Urothelium cell line (cell line): ENCODE measurements at places on chromosomes 7 and 10.

DNA sequence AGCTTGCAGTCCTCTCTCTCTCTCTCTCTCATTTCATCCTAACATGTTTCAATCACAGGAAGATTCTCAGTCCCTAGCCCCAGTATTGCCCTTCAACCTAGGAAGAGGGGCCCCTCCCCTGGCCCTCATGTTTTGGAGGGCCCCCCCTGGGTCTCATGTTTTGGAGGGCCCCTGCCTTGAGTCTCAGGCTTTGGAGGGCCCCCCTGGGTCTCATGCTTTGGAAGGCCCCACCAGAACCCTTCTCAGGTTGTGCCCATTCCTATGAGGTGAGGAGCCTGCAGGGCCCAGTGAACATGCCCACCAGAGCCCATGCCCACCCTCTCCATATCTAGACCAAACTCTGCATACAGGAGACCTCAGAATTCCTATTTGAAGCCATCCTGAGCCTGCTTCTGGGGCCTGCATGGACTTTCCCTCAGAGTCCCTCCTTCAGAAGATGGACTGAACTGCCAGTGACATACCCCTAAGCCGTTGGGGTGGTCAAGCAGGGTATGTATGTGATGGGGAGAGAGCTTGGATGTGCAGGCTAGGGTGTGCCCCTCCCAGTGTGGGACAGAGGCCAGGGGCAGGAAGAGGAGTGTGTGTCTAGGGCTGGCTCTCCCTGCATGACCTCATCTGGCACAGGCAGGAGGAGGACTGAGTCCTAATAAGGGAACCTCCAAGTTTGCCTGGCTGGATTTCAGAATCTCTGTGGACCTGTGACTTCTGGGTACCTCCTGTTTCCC lies 8.1 kb upstream of the VDAC2 start:
- no peak for DNase-seq

DNA sequence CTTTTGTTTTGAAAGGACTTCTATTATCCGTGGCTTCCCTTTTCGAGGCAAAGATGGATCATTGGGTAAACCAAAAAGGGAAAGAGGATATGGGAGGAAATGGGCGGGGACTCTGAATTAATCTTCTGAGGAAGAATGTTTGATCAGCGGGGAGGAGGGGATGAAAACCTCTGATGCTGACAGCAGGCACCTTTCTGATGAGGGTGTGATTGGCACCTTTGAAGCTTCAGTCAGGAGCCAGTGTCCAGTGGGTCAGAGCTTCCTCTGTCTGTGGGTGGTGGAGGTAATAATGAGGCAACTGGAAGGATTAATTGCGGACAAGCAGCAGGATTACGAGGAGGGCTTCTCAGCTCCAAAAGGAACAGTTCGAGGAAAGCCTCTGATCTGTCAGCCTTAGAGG lies 877.6 kb downstream of the LRMDA start:
- no peak for DNase-seq

- no peak for DNase-seq
Observed at GRCh38 chr7:47045207-47046051, 536.5 kb downstream of the TNS3 start.

GRCh38 chr7:157751406-157751805 lies 414.6 kb downstream of the DNAJB6 start:
- no peak for DNase-seq

DNA sequence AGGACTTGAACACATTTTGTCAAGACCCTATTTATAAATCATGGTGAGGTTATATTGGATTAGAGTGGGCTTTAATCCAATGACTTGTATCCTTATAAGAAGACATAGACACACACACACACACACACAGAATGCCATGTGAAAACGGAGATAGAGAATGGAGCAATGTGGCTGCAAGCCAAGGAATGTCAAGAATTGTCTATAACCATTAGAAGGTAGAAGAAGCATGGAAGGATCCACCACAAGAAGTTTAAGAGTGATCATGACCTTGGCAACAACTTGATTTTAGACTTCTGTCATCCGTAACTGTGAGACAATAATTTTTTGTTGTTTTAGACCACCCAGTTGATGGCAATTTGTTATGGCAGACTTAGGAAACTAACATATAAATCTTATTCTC lies 514.2 kb downstream of the TFEC start:
- DNase-seq, result no peak

DNA sequence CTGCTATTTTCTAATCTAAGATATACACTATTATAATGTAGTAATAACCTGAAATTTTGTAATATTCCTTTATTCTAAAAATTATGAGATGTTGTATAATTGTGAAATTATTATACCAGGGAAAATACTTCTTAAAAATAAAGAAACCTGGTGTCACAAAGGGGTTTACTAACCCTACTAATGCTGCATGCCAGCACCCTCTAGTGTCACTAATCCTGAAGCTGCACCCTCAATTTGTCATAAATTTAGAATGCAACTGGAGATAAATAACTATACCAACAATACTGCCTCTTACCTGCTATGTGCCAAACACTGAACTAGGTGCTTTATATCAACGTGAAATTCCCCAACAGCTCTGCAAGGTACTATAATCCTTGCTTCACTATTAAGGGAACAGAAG lies 30.8 kb downstream of the TM9SF3 start:
- peak; percentile 4 for DNase-seq

DNA sequence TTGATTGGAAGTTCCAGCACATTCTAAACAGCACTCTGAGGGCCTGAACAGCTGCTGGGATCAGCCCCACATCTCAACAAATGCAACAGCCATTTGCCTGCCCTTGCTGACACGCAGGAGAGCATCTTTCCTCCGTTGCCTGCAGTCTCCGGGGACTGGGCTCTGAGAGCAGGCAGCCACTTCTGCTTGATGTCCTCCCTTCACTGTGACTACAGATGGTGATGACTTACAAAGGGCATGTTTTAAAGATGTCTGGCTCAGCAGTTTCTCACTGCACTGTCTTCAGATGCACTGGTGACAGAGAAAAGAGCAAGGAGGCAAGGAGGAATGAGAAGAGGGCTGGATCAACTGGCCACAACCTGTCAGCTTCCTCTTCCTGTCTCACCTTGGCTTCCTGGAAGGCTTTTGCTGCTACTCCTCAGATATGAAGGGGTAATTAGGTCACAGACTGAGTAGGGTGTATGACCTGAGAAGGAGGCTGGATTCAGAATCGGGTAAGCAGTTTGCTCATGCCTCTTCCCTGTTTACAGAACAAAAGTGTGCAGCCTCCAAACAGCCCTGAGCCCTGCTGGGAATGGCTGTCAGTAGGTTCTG lies 143.5 kb upstream of the GHITM start:
- no peak for DNase-seq

DNA sequence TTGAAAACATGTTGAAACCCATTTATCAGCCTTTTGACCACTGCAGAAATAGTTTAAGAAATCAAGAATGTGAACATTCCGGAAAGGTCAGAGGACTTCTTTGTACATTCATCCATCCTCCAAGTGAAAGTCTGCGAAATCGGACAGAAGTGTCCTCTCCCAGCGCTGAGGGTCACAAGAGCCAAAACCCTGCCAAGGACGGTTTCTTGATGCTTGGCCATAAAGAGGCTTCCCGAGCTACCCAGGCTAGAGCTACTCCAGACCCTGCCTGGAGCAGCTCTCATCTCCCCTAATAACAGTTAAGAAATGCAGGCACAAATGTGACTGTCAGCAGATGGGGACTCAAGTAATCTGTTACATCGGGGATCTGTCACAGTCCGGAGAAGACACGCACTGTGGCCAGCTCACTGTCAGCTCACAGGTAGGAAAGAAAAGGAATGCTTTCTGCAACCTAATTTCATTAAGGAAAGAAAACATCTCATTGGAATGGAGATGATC lies 4.5 kb upstream of the CYTH3 start:
- DNase-seq, result no peak

GRCh38 chr10:115063701-115064658 lies 29.2 kb upstream of the ATRNL1 start:
- no peak for DNase-seq

DNA sequence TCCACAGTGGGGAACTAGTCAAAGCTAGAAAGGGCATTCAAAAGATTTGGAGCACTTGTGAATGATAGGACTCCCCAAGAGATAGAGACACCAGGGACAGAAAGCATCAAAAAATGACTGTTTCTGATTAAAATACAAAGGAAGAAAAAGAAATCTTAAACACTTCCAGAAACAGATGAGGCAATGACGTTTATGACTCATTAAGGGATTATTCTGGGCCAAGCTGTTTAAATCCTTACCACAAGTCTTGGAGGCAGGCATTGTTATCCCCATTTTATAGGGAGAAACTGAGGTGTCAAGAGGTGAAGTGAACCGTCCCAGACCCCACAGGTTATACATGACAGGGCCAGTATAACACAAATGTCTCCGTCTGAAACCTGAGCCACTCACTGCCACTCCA lies 68.3 kb upstream of the AMPH start:
- DNase-seq, result no peak

DNA sequence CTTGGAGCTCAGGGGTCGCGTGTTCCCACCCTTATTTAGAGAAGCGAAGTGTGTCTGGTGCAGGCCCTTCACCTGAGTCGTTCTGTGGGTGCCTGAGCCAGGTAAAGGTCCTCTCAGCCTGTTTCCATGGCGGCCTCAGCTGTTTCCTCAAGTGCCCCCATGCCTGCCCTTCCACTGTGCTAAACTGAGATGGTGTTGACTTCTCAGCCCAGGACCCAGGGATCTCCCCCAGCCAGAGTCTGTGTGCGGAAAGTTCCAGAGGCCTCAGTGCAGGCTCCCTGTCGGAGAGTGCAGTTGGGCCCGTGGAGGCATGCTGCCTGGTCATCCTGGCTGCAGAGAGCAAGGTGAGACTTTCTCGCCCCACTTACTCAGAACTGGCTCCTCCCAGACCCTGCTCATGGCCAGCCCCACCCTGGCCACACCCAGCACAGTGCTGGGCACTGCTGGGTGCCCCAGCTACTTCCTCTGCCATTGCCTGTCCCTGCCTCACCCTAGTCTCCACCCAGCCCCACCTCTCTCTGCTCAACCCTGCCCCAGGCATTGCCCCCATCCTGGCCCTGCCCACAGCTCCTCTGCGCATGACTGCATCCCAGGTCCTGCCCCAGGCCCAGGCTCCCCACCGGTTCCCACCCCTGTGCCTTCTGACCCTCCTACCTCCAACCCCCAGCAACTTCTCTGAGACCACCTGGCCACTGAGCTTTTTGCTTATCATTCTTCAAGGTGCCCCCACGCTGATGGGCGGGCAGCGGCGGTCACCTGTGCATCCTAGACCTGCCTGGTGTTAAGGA lies 20.3 kb downstream of the NACAD start:
- no peak for DNase-seq

- DNase-seq, result peak; percentile 67
Observed at GRCh38 chr10:48551861-48552591, 52.8 kb downstream of the ARHGAP22 start.

DNA sequence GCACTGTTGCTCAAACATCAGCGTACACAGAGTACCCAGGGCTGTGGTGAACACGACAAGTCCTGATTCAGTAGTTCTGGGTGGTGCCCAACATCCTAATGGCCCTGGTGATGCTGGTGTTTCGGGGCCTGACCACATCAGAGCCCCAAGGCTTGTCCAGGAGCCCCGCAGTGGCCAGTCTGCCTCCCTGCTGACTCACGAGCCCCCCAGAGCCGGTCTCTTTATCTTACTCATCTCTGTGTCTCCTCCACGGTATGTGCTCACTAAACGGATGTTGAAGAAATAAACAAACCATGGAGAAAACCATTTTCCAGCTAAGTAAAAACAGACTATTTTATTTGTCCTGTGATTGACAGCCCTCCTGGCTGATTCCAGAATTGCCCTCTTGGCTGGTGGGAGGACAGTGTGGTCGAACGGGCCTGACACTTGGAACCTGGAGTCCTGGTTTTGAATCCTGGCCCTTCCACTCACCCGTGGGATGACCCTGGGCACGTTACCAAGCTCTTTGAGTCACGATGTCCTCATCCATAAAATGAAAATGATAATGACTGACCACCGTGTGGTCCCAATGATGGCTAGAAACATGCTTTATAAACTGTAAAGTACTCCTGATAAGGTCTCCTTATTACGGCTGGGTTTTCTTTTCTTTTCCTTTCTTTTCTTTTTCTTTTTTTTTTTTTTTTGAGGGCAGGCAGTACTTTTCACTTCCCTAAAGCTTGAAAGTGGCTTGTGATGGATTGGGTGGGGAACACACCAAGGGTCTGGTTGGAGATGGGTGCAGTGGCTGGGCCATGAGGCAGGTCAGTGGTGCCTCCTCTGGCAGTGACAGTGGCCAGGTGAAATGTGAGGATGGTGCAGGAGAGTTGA lies 5.7 kb downstream of the HIP1 start:
- DNase-seq, result no peak

DNA sequence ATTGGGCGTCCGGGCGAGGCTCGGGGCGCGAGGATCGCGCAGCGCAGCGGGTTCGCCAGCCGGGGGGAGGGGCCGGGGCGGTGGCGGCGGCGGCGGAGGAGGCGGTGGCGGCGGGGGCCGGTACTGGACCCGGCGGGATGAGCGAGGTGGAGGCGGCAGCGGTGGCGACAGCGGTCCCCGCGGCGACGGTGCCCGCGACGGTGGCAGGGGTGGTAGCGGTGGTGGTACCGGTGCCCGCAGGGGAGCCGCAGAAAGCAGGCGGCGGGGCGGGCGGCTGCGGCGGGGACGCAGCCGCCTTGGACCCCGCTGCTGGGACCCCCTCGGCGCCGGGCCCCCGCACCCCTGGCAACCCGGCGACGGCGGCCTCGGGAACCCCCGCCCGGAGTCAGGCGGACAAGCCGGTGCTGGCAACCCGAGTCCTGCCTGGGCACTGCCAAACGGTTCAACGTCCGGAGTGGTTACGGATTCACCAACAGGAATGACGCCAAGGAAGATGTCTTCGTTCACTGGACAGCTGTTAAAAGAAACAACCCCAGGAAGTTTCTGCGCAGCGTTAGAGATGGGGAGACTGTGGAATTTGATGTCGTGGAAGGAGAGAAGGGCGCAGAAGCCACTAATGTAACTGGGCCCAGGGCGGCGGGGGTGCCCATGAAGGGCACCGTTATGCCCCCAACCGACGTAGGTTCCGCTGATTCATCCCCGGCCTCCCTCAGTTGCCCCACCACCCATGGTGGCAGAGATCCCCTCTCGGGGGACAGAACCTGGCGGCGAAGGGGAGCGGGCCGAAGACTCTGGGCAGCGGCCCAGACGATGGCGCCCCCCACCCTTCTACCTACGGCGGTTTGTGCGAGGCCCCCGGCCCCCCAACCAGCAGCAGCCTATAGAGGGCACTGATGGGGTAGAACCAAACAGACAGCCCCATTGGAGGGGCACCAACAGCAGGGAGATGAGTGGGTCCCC lies 100.3 kb upstream of the CPXM2 start:
- DNase-seq, result no peak
